8988T (cell line): ENCODE measurements at places on chromosomes 13 and 19.

DNA sequence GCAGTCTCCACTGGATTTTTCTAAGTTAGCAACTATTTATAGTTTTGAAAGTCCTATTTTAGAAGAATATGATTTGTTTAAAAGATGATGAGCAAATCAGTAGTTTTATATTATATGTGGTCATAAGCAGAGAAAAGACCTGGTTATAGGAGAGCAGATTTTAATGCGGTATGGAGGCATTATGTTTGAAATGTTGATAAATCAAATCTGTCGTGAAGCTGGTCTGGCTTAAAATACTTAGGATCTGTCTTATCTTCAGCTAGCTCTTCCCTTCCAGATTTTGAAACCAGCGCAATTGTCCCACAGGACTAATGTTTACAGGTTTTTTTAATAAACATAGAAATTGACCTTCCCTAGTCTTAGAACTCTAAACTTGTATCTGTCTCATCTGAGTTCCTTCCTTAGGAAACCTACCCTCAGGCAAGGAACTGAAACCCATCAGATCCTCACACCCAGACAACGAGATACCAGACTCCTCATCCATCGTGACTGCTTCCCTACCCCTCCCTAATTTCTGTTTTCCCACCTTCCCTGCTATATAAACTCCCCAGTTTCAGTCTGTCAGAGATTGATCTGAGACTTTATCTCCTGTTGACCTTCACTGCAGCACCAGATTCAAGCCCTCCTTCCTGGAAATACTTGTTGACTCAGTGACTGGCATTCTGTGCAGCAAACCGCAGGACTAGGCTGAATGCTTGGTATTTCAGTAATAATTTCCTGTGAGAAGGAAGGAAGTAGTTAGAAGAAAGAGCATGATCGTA lies 37.8 kb upstream of the CXCL17 start:
- DNase-seq = no peak

DNA sequence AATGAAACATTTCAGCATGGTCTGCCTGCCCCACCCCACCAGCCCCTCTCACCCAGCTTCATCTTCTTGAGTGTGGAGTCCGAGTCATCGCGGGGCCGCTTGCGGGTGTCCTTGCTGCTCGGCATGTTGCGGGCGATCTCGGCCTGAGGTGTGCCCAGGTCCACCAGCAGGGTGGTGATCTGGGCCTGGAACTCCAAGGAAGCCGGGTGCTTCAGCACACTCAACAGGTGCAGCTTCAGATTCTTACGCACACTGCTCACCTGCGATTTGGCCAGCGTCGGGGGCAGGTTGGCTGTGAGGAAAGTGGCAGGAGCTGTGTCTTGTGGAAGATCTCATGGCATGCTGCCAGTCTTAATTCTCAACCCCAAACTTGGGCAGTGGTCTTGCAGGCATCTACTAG lies 20.7 kb downstream of the SYMPK start:
- no peak for DNase-seq

DNA sequence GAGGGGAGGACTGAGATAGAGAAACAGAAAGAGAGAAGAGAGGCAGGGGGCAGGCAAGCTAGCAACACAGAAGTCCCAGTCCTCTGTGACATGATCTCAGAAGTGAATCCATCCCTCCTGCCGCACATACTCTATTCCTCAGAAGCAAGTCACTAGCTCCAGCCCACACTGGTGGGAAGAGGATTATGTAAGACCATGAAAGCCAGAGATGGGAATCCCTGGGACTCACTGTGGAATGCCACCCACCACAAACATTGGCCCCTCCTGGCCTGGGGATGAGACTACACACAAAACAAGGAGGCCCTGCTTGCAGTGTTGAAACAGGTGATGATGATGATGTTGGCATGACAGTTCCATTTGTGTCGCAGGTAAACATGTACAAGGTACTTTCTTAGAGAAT lies 419.9 kb downstream of the IRS2 start:
- DNase-seq = no peak

DNA sequence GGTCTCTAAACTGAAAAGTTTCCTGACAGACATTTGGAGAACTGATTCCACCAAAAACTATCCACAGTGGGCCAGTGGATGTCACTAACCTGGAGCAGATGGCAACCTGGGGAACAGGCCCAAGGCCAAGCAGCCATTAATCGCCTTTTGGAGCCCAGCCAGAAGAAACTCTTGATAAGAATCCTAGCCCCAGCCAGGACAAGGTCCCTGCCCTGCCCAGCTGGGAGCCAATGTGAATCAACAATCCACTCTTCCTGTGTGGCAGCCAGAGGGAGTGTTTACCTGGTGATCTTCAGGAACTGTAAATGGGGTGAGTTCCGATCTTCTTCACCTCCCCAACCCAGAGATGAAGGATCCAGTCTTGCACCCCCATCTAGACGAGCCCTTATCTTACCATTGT lies 14.5 kb upstream of the IGSF23 start:
- no peak for DNase-seq

DNA sequence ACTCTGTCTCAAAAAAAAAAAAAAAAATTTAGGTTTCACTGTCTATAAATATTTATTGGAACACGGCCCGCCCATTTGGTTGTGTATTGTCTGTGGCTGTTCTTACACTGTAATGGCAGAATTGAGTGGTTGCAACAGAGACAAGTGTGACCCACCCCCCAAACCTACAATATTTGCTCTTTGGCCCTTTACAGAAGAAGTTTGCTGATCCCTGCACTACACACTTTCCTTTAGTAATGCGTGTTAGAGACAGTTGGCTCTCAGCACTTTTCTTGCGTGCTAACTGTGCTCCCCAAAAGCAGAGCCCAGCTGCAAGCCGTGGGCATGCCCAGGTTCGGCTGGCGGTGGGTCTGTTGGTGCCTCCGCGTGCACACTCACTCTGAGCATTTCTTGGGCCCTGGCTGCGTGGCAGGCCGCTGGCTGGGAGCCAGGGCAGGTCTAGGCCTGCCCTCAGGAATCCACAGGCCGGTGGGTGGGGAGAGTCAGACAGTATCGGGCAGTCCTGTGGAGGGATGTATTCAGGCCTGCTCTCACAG lies 72.6 kb downstream of the SIPA1L3 start:
- peak; percentile 52 for DNase-seq

GRCh38 chr13:67855741-67856238 lies 625.7 kb upstream of the PCDH9 start:
- DNase-seq = no peak

DNA sequence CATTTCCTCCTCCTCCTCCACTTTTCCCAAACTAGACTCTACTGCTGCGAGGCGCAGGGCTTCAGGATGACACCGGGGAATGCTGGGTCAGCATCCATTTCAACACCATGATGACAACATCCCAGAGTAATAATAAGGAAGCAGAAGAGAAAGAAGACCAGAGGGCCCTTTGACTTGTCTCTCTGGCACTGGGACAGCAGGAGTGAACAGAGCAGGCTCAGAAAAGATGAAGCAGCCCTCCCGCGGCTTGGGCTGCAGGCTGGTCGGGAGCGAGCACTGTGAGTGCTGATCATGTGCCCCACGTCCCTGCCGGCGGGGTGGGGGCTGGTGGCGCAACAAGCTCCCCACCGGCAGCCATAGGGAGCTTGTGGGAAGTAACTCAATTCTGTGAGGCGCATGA lies 30.5 kb downstream of the RANBP3 start:
- DNase-seq = no peak

DNA sequence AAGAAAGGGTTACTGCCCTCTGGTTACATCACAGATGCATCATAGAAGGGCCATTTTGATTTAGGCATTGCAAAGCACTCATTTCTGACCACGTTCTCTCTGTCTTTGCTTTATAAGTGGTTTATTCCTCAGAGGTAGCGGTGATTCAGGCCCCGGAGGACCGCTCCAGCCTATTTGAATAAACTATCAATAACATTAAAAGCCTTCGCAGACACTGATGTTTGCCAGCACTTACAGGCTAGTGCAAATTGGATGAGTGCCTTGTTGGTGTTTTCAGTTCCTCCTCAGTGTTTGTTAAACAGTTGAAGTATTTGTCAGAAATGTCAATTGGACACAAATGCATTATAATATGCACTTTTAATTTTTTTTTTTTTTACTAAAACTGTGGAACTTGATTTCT lies 120.2 kb downstream of the RXFP2 start:
- no peak for DNase-seq
